IPS DF 6.9 (cell line): ENCODE measurements at places on chromosomes 7 and 10.

GRCh38 chr7:4681218-4681851, 760 bp upstream of the FOXK1 start:
- no peak for DNase-seq

DNA sequence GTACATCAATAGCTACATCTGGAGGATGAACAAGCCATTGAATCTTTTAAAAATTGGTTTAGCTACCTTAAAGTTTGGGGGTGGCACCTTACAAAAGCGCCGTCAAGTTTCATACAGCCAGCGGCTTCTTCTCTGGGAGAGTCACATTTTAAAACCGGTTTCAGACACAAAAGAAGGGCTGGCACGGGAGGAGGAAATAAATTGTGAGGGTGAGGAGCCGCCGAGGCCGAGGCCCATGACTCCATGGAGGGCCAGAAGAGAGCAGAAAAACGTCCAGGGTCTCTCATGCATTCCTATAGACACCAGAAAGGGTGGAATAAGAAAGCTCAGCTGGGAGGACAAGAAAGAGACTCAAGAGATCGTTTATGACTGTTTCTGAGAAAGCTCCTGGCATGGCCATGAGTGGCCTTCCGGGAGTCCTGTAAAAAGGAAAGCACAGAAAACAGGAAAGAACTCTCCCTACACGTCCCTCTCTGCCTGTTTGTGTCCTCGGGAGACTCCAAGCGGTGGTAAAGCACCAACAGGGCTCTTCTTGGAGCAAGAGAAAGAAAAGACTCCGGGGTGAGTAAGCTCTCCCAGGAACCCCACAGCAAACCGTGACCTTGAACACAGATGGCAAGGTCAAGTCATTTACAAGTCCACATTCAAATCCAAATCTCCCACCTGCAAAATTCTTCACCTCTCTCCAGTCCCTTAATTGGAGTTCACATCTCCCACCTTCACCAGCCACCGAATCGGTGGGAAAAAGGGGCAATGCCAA, 1.8 kb downstream of the FRAT2 start:
- no peak for DNase-seq

DNA sequence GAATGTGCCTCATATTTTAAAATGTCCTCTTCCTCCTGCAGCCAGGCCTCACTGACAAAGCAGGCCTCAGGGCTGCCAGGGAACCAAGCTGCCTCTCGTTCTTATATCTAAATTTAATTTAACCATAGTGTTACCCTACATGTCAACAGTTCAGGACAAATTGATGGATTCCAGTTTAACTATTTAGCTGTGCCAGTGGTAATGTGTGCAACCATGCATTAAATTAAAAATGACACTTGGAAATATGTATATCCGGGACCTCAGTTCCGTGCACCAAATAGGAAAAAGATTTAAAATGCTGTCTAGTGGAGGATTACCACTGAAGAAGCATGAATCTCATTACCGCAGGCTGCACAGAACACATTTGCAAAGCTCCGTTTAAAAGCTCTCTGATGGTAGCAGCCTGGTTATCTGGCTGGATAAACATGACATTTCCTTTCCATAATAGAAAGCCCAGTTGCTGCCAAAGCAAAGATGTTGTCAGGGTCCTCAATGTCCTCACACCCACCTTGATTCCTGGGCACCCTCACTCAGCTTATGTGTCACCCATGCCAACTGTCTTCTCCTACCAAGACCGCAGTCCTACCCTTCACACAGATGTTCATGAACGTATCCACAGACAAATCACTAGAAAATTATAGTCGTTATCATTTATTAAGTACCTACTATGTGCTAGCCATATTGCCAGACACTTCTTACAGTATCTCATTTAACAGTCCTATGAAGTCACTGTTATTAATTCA, 73.3 kb upstream of the FRMD4A start:
- DNase-seq, result no peak

- DNase-seq, result peak; percentile 71
Observed at GRCh38 chr10:71486484-71487114, 89.9 kb downstream of the CDH23 start.

DNA sequence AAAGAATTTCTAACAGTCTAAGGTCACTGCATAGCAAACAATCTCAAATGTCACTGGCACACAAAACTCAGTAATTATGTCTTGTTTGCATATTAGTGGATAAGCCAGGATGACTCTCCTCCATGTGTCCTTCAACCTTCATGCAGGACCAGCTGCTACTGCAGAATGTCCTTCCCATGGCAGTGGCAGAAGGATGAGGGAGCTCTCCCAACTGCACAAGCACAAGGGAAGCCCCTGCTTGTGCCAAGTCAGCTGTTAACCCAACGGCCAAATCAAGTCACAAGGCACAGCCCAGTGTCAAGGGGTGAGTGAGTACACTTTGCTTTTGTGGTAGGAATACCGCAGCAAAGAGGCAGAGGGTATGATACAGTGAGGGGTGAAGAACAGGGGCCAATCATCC, 59.3 kb upstream of the VWC2 start:
- no peak for DNase-seq

- no peak for DNase-seq
Observed at GRCh38 chr10:131844529-131845084, 56.2 kb upstream of the PPP2R2D start.

GRCh38 chr7:25850735-25851134, 301.3 kb upstream of the NFE2L3 start:
- no peak for DNase-seq

GRCh38 chr7:96695581-96695980, 14.1 kb downstream of the SEM1 start:
- DNase-seq, result no peak

GRCh38 chr7:102119213-102119651, 167.4 kb upstream of the SH2B2 start:
- DNase-seq, result no peak

DNA sequence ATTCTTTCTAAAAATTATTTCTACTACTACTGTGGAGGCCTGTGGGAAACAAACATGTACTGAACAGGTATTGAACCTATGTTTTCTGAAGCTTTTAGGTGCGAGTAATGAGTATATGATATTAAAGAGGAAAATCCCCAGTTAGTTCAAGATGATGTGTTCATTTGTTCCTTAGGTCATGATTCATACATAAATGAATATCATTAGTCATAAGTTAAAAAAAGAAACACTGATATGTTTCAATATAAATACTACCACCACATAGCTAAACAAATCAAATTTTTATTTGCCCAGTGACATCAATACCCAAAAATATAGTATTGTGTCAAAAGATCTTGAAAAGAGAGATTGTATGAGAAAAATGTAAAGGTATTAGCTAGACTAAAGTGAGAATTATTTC, 210.7 kb upstream of the GNAI1 start:
- DNase-seq, result no peak

DNA sequence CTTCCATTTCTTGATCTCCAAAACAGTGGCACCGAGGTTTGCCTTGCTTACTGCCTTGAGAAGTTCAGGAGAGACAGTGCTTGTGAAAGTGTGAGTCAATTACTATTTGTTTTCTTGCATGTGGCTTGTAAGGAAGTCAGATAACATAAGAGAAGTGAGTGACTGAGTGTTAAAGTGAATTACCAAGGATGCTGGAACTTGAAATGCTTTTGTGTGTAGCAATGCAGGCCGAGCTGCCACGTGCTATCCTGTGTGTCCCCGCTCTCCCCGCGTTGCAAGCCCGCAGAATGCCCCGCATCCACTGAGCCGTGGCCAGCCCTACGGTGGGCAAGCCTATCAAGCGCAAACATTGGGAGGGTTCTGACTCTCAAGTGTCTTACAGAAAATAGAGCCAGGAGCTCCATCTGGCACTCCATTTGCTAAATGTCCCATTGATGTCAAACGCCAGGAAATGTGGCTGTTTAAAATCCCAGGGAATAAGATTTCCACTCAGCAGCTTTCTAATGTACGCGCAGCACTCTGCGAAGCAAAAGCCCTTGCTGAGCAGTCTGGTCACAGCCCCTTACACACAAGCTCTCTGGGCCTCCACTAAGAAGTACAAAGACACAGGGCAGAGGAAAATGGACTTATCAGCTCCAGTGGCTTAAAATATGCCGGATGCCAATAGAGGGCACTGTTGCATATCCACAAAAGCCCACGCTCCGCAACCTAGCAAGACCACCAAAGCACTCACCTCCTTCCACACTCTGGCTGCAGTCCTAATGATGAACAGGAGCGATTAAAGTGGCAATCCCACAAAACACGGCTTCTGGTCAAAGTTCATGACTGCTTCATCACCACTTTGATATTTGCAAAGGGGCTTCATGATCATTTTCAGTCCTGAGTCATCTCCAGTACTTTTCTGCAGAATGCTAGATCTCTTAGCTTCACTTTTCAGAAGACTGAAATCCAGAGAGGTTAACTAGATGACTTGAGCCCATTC, 158.0 kb upstream of the ITGB1 start:
- peak; percentile 52 for DNase-seq

GRCh38 chr10:47397256-47397655, 13.2 kb upstream of the ZNF488 start:
- no peak for DNase-seq

DNA sequence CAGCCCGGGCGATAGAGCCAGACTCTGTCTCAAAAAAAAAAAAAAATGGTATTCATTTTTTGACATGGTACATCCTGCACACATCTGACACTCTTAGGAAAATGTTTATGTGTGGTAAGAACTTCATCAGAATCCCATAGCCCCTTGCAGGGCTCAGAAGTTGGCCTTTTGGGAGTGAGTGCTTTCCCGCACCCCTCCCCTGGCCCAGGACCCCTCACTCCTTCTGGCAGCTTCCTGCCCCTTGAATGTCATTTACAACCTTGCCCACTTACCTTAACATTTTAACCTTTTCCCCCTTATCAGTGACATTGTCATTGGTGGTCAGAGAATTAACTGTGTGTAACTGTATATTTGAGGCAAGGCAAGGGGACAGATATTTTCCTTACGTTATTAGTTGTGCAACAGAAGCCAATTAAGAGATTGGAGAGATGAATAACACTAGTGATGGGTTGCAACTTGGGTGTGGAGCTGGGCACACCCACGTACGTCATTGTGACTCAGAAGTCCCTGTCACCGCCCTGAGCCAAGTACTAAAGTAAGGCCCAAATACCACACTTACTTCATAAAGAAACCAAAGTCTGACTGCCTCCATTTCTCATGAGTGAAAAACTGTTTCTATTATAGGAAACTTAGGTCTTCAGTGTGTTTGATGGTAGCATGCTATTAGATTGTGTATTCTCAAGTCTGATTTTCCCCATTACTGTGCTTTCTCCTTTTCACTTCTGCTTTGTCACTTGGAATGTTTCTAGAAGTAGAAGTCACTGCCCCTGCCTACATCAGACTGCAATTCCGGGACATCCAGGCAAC, 31.6 kb downstream of the OGDH start:
- DNase-seq, result no peak

- no peak for DNase-seq
Observed at GRCh38 chr10:34721208-34721840, 93.8 kb downstream of the PARD3 start.

DNA sequence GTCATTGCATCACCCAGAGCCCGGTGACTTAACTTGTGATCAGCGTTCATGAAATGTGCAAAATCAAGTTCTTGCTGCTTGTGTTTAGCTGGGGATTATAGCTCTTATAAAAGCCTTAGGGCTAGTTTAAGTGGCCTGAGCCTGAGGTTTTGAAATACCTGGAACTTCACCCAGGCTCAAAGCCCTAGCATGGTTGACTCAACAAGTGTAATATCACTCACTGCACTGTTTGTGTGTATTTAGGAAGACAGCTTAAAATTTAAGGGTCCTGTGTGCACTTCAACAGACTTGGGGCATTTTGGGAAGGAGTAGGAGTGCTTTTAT, 489.5 kb downstream of the GATA3 start:
- no peak for DNase-seq

GRCh38 chr7:128119036-128119435, 87.8 kb upstream of the LRRC4 start:
- no peak for DNase-seq

GRCh38 chr7:123637878-123638277, 17.8 kb upstream of the LMOD2 start:
- DNase-seq, result no peak

- DNase-seq, result no peak
Observed at GRCh38 chr10:110505130-110505770, 7.5 kb downstream of the DUSP5 start.

- DNase-seq, result no peak
Observed at GRCh38 chr7:37510043-37510634, 61.5 kb upstream of the ELMO1 start.

- DNase-seq, result no peak
Observed at GRCh38 chr10:93600446-93601145, 439 bp downstream of the RBP4 start.

DNA sequence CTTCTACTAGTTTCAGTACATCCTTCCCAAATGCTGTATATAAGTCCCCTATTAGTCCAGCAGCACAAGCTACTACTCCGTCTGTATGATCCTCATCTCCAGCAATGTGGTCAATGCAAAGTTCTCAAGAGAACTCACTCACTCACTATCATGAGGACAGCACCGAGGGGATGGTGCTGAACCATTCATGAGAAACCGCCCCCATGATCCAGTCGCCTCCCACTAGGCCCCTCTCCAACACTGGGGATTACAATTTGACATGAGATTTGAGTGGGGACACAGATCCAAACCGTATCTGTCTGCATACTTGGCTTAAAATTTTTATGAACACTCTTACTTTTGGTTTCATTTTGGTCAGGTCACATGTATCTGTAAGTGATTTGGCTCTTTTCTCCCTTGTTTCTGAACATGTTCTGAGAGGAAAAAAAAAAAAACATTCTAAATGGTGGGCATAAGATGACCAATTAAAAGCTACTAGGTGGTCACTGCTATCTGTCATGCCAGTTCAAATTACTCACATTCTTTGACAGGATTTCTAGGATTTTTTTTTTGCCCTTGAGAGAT, 60.1 kb downstream of the ZNF783 start:
- no peak for DNase-seq

DNA sequence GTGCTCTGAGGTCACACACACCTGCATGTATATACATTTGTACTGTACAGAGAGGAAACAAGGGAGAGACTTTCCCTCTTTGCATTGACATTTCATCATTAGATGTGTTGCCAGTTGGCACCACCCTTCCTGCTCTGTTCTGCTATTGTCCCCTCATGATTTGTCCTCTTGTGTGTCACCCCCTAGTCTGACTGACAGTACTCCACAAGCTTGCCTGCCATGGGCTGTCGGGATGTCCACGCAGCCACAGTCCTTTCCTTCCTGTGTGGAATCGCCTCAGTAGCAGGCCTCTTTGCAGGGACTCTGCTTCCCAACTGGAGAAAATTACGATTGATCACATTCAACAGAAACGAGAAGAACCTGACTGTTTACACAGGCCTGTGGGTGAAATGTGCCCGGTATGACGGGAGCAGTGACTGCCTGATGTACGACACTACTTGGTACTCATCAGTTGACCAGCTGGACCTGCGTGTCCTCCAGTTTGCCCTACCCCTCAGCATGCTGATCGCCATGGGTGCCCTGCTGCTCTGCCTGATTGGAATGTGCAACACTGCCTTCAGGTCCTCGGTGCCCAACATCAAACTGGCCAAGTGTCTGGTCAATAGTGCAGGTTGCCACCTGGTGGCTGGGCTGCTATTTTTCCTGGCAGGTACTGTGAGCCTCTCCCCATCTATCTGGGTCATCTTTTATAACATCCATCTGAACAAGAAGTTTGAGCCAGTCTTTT, 9.4 kb downstream of the CLDN12 start:
- DNase-seq, result peak; percentile 18
